ENCODE measurements at places on chromosomes 3 and 15.
A peak's percentile ranks its signal among the peaks of the same experiment; 100 is the strongest.

- DNase-seq = no peak
Observed at GRCh38 chr3:71226565-71227269, 356.8 kb downstream of the FOXP1 start.

GRCh38 chr15:81375461-81375860 lies 1.4 kb upstream of the TMC3 start:
- DNase-seq = no peak

GRCh38 chr15:34078900-34079299 lies 22.8 kb downstream of the EMC7 start:
- DNase-seq = no peak

DNA sequence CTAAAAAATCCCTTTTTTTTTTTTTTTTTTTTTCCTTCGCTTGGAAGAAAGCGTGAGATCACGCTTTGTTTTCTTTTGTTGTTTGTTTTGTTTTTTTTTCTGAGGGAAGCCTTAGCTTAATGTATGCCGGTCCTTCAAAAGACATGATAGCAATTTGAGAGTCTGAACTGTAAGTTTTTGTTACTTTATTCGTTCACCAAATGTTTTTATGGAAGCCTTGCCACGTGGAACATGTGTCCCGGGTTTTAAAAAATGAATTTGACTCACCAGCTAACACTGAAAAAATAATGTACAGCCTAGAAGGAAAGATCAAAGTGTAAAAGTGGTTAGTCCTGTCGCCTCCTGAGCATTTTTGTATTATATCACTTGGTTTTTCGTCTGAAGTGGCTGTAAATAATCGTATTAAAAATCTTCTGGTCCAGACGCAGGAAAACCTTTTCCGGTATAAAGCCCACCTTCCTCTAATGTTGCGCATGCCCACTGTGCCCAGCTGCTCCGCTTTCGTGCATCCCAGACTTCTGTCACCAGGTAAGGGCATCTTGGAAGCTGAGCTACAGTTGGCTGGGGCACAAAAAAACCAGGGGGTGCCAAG lies 795 bp upstream of the MYNN start:
- DNase-seq = no peak

GRCh38 chr3:19272296-19272695 lies 124.0 kb downstream of the KCNH8 start:
- DNase-seq = no peak

DNA sequence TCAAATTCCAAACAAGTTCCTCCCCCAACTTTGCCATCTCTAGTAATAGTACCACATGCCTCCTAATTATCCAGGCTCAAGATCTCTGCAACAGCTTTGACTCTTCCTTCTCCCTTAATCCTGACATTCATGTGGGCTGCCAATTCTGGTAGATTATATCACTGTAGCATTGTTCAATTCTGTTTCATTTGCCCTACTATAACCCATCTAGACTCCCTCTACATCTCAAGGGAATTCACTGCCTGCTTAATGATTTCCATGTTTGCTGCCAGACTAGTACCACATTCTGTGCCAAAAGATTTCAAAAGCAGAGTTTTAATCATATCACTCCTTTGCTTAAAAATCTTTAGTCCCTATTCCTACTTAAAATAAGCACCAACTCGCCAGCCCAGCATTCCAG lies 34.6 kb upstream of the PPIB start:
- no peak for DNase-seq

- no peak for DNase-seq
Observed at GRCh38 chr3:14396031-14396692, 6.2 kb upstream of the SLC6A6 start.

GRCh38 chr3:40980467-40980866 lies 218.8 kb upstream of the CTNNB1 start:
- DNase-seq = no peak

- DNase-seq = no peak
Observed at GRCh38 chr3:153443961-153444360, 281.9 kb downstream of the RAP2B start.

DNA sequence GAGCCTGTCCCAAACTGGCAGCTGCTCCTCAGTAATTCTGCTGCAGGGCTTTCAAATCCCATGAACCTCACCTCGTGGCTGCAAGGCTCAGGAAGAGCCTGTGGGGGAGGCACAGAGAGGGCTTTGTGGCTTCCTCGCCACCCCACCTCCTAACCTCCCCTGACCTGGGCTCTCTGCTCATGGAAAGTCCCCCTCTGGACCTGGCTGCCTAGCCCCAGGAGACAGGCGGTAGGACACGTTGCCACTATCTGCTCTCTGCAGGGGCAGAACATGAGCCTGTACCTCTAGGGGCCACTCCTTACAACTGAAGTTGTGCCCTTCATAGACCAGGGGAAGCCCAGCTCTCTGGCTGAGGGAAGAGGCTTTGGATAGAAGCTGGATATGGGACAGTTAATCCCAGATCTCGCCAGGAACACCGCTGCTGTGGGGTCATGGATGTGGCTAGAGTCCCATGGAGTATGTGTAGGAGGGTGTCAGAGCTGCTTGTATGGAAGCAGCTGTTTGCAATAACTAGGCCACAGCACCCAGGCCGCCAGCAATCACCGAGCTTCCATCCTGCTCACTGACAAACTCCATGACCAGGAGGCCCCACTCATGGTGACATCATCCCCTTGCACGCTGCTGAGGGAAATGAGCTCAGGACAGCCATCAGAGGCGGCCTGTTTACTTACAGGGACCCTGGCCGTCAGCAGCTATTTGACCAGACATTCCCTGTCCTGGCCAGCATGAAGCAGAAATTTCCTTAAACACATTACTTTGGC lies 34.0 kb upstream of the CILP start:
- no peak for DNase-seq

DNA sequence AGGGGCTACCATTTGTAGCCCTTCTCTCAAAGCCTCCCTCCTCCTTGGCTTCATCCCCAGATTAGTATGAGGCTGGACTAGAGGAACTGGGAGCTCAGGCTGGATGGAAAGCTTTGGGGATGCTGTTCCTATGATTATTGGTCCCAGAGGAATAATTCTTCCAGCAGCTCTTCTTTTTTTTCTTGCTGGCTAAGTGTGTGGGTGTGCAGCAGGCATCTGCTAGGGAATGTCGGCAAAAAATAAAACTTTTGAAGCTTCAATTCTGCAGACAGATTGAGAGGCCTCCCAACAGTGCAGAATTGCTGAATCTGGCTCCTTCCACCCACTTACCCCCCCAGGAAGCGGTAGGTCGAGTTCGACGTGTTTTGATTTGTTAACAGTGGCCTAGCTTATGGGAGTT lies 138.5 kb upstream of the ANKRD28 start:
- DNase-seq = no peak

DNA sequence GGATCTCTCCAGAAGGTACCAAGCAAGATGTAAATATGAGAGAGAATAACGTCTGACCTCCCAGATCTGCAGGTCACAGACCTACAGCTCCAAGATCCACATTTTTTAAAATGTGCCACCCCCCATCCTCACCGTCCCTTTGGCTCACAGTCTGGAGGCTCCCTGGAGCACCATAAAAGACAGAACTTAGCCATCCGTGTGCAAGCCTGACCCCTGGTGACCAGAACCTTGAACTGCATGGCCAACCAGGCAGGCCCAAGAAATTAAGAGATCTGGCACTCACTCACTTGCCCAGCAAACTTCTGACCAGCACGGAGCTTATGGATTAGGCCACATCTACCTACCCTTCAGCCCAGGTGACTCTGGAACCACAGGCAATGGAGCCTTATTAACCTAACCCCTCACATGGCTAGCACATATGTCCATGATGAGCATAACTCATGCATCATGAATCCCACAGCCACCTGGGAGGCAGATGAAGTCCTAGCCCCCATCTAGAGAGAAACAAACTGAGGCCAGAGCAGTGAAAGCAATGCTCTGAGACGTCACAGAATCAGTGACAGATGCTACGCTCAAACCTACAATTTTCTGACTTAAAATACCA lies 275.3 kb downstream of the UACA start:
- DNase-seq = no peak

DNA sequence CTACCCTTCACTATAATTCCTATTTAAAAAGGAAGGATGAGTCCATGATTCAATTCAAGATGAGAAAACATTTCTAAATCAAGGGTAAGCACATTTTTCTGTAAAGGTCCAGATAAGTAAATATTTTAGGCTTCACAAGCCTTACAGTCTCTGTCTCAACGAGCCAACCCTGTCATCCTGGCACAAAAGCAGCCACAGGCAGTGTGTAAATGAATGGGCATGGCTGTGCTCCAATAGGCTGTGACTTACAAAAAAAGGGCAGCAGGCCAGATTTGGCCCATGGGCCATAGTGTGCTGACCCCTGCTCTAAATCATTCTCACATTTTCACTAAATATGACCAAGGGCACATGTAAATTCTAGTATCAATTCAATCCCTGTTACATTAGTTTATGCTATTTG lies 200.4 kb downstream of the WNT5A start:
- no peak for DNase-seq

DNA sequence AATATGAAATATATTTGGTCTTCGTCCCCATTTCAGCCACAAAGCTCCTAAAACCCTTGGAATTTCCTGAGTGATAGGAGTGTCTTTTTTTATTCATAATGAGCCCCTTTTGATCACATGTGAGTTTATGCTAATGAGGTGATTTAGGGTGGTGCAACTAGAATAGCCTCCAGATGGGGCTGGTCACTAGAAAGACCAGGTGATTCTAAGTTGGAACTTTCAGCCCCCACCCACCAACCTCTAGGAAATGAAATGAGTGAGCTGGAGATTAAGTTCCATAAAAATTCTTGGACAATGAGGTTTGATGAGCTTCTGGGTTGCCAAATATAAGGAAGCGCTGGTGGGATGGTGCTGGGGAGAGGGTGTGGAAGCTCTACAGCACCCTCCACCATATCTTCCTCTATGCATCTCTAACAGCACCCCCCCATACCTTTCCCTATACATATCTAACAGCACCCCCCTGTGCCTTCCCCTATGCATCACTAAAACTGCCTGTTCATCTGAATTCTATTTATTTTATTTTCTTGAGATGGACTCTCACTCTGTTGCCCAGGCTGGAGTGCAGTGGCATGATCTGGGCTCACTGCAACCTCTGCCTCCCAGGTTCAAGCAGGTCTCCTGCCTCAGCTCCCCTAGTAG lies 2.1 kb upstream of the SMCO1 start:
- no peak for DNase-seq

- DNase-seq = no peak
Observed at GRCh38 chr3:51949121-51949520, 6.1 kb upstream of the GPR62 start.

DNA sequence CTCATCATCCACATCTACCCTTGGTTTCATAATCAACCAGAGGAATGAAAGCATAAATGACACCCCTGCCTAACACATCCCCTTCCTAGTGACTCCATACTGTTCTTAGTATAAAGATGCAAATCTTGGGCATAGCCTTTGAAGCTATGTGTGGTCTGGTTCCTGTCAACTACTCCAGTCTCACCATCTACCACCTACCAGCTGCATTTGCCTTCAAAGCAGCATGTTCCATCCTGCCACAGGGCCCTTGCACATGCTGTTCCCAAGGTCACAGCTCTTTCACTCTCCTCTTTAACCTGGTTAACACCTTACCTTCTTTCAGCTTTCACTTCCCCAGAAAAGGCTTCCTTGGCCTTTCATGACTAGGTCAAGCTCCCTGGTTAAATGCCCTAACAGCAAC lies 62.3 kb upstream of the ARHGEF3 start:
- DNase-seq = no peak

DNA sequence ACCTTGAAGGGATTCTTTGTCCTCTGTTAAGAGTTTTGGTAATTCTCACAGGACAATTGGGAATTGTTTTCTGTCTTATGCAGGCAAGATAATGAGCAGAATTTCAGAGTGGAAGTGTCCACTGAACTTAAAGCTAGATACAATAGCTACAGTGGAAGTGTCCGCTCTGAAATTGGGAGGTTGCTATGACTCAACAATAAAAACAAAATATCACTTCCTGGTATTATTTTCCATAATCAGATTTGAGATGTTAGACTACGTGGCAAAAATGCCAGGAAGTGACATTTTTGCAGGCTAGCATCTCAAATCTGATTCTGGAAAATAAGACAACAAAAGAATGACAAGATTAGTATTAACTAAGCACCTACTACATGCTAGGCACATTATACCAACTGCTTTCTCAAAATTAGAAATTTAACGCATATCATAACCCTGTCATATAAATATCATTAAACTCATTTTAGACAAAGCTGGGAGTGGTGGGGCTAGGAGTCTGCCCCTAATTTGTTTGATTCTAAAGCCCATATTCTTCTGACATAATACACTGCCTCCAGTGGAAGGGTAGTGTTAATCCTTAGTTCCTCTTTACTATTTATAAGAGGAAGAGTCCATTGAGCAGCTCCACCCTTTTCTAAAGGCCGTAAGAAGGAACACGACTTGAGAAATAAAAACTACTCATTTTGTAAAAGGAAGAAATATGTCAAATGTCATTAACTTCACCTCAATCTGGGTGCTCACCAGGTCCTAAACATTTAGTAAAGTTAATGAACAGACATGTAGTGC lies 266.9 kb upstream of the STT3B start:
- peak; percentile 53 for DNase-seq

GRCh38 chr3:29346828-29347227 lies 66.0 kb downstream of the RBMS3 start:
- no peak for DNase-seq

DNA sequence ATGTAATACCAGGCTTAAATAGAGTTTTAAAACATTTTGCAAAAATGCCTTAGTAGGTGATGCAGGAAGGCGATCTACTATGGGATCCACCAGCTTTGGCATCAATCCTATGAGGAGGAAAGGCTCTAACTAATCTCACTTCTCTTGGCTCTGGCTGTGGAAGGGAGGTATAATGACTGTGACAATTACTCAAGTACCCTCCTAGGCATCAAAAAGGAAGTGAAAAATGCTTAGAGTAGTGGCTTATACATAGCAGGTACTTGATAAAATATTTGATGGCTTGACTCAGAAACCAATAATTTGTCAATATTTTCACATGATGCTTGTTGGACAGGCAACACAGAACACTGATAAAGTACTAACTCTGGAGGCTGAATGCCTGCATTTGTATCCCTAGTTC lies 34.1 kb upstream of the SERPINI2 start:
- DNase-seq = no peak

- no peak for DNase-seq
Observed at GRCh38 chr15:31442699-31443111, 116.1 kb downstream of the KLF13 start.

GRCh38 chr15:40857601-40858341 lies 13.9 kb downstream of the SPINT1 start:
- DNase-seq = no peak

DNA sequence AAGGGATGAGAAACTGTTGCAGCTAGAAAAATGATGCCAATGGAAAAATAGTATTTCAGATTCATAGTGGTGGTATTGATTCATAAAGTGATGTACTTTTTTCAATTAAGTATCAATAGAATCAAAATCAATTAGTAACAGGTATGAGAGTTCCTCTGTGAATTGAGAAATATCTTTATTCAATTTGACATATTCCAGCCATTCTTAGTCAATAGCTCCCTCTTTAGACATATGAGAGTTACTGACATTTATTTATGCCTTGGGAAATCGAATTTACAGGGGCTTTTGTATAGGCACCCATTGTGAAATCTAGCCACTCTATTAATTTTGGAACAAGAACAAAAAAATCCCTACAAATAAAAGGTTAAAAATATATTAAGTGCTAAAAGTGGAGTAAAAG lies 386.9 kb upstream of the CNTN3 start:
- DNase-seq = no peak

GRCh38 chr15:87792250-87793040 lies 464.1 kb downstream of the NTRK3 start:
- no peak for DNase-seq

GRCh38 chr3:158847885-158848284 lies 46.0 kb downstream of the MFSD1 start:
- DNase-seq = no peak

GRCh38 chr3:192063570-192063969 lies 602.6 kb downstream of the PYDC2 start:
- DNase-seq = no peak

GRCh38 chr3:171654326-171654725 lies 156.0 kb downstream of the PLD1 start:
- no peak for DNase-seq
